Fibroblast of the conjunctiva (primary cell): ENCODE measurements at places on chromosomes 12 and 14.

DNA sequence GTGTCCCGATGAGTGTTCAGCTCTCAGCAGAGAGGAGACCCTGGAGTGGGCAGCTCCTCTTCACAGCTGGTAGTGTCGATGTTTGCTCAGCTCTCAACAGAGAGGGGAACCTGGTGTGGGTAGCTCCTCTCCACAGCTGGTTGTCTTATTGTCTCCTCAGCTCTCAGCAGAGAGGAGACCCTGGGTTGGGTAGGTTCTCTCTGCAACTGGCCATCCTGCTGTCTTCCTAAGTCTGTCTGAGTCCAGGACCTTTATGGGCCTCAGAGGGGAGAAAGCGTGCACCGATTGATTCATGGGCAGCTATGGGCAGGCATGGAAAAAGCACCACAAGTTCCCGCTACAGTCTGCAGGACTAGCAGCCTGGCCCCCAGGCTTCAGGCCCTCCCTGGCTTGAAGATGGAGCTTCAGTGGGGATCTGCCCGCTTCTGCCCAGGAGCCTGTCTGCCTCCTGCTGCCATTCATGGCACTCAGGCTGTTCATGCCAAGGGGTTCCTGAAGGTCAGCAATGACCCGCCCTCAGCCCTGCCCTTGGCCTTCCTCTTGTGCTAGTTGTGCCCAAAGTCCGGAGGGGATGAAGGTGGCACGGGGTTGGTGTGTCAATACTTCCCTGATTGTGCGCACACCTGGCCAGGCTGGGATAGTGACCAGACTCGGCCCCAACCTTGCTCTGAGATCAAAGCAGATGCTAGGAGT, 224.2 kb downstream of the KCNC2 start:
- DNase-seq = no peak

DNA sequence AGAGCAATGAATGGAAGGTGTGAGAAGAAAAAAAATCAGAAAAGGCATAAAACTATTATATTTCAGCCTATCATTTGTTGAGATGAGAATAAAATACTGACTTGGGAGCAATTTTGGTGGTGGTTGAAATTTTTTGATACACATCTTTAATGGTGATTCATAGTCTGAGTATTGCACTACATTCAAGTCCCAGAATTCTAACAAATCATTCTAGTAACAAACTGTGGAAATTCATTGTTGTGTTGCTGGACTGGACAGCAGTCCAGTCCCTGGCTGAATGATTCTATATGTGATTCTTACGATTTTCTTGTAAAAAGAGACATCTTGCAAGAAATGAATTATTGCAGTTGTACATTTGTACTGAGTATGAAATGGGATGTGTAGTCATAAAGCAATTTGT, 268.6 kb downstream of the TRHDE start:
- DNase-seq = no peak

GRCh38 chr12:109967383-109968031, 28.7 kb downstream of the GIT2 start:
- DNase-seq = no peak

- no peak for DNase-seq
Observed at GRCh38 chr14:70257526-70257925, 68.8 kb upstream of the SLC8A3 start.

- DNase-seq = no peak
Observed at GRCh38 chr12:91327889-91328288, 145.3 kb upstream of the DCN start.

GRCh38 chr12:6396031-6396430, 12.1 kb downstream of the LTBR start:
- DNase-seq = no peak

- no peak for DNase-seq
Observed at GRCh38 chr12:63949902-63950301, 105.4 kb downstream of the SRGAP1 start.

GRCh38 chr14:77186911-77187648, 5.5 kb downstream of the TMEM63C start:
- DNase-seq = no peak

DNA sequence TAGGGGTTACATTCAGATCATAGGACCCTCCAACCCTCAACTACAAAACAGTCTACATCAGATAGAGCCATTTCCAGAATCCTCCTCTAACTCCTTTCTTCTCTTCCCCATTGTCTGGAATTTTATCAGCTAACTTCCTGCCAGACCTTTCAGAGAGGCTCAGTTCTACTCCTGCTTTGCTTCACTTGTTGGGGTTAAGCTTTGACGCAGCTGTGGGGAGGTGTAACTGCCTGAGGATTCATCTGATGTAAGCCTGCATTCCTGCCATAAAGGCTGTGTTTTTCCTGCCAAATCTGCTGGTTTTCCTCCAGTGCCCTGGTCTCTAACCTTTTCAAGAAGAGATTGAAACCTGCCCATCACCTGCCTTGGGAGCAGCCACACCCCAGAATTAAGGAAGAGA, 16.9 kb downstream of the DHRS2 start:
- DNase-seq = no peak
